ENCODE measurements at places on chromosomes 7 and 10.

DNA sequence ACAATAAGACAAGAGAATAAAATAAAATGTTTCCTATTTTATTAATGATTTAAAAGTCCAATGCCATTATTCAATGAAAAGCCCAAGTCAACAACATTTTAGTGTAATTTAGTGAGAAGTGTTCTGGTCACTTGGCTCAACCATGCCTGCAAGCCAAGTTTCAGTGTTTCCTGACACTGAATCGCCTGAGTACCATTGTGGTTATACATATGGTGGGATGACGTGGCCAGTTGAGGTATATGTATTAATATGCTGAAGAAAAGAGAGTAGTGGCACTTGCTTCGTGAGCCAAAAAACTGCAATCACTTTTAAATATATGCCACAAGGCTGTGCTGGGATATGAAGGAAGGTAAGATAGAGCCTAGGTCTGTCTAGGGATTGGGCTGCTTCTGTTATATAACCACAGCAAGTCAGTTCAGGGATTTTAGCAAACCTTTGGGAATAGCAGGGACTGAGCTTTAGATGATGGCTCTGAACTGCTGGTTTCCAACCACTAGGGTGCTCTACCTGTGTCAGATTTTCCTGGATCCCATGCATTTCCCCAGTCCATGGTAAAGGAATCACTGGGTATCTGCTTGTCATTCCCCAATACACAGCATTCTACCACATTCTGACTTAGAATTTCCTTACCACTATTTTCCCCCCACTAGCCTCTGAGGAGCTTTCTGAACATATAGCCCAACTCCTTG is 214.0 kb upstream of the PRPS1L1 start:
- DNase-seq: no peak

GRCh38 chr7:115779561-115779960 is 251.0 kb downstream of the TFEC start:
- no peak for DNase-seq

GRCh38 chr7:87091487-87092066 is 32.1 kb upstream of the ELAPOR2 start:
- DNase-seq: no peak

- DNase-seq: no peak
These were observed 67.2 kb downstream of the RAMP3 start for GRCh38 chr7:45224832-45225231.

Measured in inflammatory macrophage treated with lipopolysaccharide for 1 hour (primary cell).